Spinal cord (tissue), 10 donors: ENCODE measurements at places on chromosomes 1 and 21. TPM values are rescaled to one million over a fixed set of nuclear protein-coding genes. Genes with fewer than 3 reads are reported as not detected.

The TAF1A gene
- total RNA-seq = 14.5 TPM

The VASH2 gene
- total RNA-seq = 10.3 TPM

The ASTN1 gene
- total RNA-seq = 33.4 TPM

The CCDC185 gene
- not detected for total RNA-seq

The GPX7 gene
- total RNA-seq = 85.6 TPM

The OR2L3 gene
- 0.79 TPM for total RNA-seq

The GSTM5 gene
- total RNA-seq = 6.6 TPM

The AUNIP gene
- total RNA-seq = 1.8 TPM

The ACKR1 gene
- 6.1 TPM for total RNA-seq

The PTGS2 gene
- total RNA-seq = 4.3 TPM

The ANKRD35 gene
- total RNA-seq = 4.6 TPM

The WNT3A gene
- not detected for total RNA-seq

The FNDC10 gene
- 4.8 TPM for total RNA-seq

The PCP4 gene
- 29.4 TPM for total RNA-seq

The PAX7 gene
- 1.5 TPM for total RNA-seq

The PRDM16 gene
- total RNA-seq = 8.1 TPM

The CTSE gene
- total RNA-seq = 0.20 TPM

The AMPD1 gene
- total RNA-seq = not detected

The KRTAP7-1 gene
- not detected for total RNA-seq

The OR10R2 gene
- not detected for total RNA-seq

The NPHS2 gene
- not detected for total RNA-seq

The PLXNA2 gene
- total RNA-seq = 22.0 TPM

The CCDC17 gene
- 1.0 TPM for total RNA-seq

The ERICH3 gene
- total RNA-seq = 5.7 TPM

The MRPL55 gene
- total RNA-seq = 90.4 TPM

The SPRR1A gene
- total RNA-seq = not detected

The UBE2U gene
- total RNA-seq = not detected

The MATN1 gene
- 0.50 TPM for total RNA-seq

The PLPP3 gene
- total RNA-seq = 123 TPM

The ESPN gene
- total RNA-seq = 0.66 TPM

The BNIPL gene
- 0.83 TPM for total RNA-seq

The HCRTR1 gene
- 0.94 TPM for total RNA-seq

The C4BPB gene
- total RNA-seq = 0.20 TPM

The ADORA1 gene
- total RNA-seq = 3.1 TPM

The TMOD4 gene
- not detected for total RNA-seq

The ZNF697 gene
- total RNA-seq = 15.5 TPM

The LYPD8 gene
- not detected for total RNA-seq

The HPCAL4 gene
- 68.6 TPM for total RNA-seq

The CD247 gene
- total RNA-seq = 1.3 TPM

The ACTN2 gene
- 5.1 TPM for total RNA-seq

The ORC1 gene
- 3.2 TPM for total RNA-seq

The OLFML2B gene
- total RNA-seq = 64.5 TPM

The CYP4Z1 gene
- 1.1 TPM for total RNA-seq

The AMY2B gene
- 40.0 TPM for total RNA-seq

The HIVEP3 gene
- total RNA-seq = 6.7 TPM

The NHLH2 gene
- 5.6 TPM for total RNA-seq

The RNU1-3 gene
- 29,651 TPM for total RNA-seq

The ST6GALNAC5 gene
- total RNA-seq = 21.3 TPM

The ADAMTS4 gene
- total RNA-seq = 17.5 TPM

The AGPAT3 gene
- total RNA-seq = 33.7 TPM
